Mesenchymal stem cell (in vitro differentiated cells and primary cell): ENCODE measurements at places on chromosomes 5 and 9.

DNA sequence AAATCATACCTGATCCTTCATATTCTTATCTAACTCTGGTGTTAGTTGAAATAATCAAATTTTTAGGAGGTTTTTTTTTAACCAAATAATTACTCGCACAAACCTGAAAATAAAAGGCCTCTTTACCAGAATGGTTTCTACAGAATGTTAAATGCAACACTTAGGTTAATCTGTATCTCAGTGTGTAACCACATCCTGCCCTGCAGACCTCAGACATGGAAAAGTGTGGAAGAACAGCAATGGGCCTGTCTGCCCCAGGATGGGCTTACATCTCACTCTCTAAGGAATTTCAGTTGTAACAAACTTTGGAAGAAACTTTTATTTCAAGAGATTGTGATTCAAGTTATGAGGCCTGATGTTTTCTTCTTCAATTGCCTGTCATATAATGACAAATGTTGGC lies 32.5 kb upstream of the MIER3 start:
- peak; percentile 30 for DNase-seq

- no peak for DNase-seq
Observed at GRCh38 chr9:70413464-70413798, 1.0 kb downstream of the KLF9 start.

GRCh38 chr9:69344459-69344858 lies 19.4 kb downstream of the ENTREP1 start:
- DNase-seq, result no peak

DNA sequence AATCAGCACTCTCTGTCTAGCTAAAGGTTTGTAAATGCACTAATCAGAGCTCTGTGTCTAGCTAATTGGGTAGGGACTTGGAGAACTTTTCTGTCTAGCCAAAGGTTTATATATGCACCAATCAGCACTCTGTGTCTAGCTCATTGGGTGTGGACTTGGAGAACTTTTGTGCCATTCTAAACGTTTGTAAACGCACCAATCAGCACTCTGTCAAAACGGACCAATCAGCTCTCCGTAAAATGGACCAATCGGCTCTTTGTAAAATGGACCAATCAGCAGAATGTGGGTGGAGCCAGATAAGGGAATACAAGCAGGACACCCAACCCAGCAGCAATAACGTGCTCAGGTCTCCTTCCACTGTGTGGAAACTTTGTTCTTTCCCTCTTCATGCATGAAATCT lies 298.6 kb upstream of the PTPRD start:
- no peak for DNase-seq

GRCh38 chr5:164013077-164013670 lies 507.8 kb downstream of the MAT2B start:
- peak; percentile 77 for DNase-seq

DNA sequence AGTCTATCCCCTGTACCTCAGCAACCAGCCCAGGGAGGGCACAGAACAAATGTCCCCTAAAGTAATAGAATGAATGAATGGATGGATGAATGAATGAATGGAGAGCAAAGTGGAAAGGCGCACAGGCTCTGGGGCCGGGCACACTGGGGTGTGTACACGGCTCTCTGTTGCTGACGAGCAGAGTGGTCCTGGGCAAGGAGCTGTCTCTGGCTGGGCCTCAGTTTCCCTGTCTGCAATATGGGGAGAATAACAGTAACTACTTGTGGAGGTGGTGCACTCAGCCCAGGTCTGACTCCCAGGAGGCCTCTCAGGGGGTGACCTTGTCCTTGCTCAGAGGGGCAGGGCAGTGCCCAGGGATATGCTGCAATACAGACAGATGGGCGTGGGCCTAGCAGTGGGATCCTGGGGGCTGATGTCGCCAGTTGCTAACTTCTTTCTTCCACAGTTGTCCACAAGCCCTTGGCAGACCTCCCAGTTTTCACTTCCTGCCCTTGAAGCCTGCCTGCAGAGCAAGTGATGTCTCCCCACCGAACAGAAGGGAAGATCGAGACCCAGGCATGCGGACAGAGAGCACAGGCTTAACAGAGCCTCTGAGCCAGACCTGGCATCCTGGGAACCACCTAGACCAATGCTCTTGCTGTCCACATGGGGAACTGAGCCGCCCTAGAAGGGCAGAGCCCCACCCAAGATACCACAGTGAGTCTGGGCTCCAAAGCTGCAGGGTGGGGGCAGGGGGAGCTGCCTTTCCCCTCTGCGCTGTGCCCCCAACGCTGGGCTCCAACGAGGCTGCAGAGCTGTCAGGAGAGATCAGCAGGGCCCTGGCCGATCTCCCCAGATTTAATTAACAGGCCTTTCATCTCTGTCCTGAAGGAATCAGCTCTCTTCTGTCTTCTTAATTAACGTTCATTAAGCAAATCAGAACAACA lies 13.6 kb upstream of the LAMC3 start:
- peak; percentile 48 for DNase-seq

- DNase-seq, result no peak
Observed at GRCh38 chr5:126062398-126063221, 360.6 kb upstream of the GRAMD2B start.

DNA sequence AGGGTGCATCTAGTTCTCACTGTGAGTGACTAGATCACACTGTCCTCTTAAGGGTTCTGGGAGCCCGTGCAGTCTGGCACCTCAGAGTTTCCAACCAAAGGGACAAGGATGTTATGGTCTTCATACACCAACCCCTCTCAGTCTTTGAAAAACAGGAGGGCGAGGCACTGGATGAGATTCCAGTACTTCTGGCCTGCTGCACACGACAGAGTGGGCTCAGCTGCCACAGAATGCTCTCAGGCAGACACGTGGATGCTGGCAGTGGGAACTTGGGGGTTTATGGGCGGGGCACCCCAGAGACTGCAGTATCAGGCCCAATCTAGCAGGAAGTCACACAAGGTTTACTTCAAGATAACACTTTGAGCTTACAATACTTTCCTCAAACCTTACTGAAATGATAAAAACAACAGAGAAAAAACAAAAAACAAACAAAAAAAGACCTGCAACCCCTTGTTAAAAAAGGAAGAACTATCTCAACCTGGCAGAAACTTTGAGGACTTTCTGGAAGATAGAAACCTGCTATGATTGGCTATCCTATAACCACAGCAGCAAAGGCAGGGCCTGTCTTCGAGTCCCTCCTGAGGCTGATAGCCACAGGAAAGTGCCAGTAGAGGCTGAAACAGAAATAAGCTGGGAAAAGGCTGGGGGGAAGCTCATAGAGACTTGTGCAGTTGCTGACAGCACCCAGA lies 28.3 kb upstream of the TGFBR1 start:
- DNase-seq, result no peak

GRCh38 chr5:95235439-95235982 lies 49.4 kb downstream of the MCTP1 start:
- no peak for DNase-seq

GRCh38 chr9:87592554-87593358 lies 95.1 kb downstream of the DAPK1 start:
- DNase-seq, result no peak

DNA sequence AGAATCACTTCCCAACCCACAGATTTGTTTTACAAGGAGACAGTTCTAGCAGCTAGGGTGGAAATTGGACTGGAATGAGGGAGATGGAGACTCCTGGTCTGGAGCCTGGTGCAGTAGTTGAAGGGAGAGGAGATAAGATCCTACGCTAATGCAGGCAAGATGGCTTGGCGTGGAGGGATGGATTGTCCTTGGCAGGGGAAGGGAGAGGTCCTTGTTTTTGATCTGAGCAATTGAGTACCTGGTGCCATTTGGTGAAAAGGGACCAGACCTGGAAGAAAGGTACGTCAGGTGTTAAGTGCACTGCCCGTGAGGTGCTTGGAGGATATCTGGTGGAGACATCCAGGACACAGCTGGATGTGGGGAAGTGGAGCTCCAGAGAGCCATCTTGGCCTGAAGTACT lies 35.7 kb downstream of the ANGPTL2 start:
- no peak for DNase-seq

DNA sequence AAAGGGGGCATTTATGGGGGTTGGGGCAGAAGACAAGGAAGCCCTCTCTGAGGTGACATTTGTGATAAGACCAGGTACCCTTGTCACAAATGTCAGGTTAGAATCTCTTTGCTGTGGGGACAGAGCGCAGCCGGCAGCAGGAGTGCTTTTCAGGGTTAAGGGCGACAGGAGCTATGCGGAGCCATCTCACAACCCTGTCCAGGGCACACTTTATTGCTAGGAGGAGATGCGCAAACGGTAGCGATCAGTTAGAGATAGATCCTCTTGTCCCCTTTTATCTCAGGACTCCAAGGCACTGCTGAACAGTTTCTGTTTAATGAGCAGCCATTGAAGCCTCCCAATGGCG lies 438 bp upstream of the LAMC3 start:
- no peak for DNase-seq

GRCh38 chr9:86782831-86783230 lies 164.5 kb downstream of the GAS1 start:
- DNase-seq, result no peak

- DNase-seq, result peak; percentile 93
Observed at GRCh38 chr5:75053304-75054133, 1.2 kb upstream of the GCNT4 start.

DNA sequence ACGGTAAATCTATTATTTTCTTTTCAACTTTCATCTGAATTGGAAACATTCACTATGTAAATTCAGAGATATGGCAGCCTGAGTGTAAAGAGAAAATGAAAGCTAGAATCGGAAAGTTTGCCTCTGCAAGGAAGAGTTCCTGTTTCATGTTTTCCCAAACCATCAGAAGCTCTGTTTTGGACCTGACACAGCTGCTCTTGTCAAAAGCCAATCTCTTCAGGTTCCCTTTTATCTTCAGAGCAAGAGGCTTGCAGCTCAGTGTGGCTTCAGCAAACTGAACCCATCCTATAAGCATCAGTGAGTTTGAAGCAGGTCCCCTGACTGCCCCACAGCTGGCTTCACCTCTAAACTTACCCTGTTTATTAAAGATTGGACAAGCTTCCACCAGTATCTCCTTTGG lies 1099.7 kb downstream of the DTWD2 start:
- DNase-seq, result peak; percentile 51
